Activated naive CD4-positive, alpha-beta T cell (primary cell): ENCODE measurements at places on chromosomes 12 and 14.

GRCh38 chr12:10719482-10719881 lies 3.6 kb downstream of the YBX3 start:
- no peak for DNase-seq

DNA sequence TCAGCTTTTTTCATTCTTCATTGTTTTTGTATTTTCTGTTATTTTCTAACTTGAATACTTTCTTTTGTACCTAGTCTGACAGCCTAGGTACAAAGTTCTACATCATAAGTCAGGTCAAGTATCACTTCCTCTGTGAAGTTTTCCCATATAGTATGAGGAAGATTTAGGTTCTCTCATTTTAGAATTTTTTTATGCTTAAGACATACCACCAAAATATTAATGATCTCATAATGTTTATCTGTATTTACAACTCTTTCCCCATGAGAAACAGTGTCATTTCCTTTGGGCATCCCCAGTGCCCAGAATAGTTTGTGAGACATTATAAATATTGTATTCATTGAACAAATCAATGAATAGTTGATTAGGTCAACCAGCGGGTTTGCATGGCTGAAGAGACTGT lies 3.1 kb upstream of the ATF7IP start:
- no peak for DNase-seq

- no peak for DNase-seq
Observed at GRCh38 chr14:68682166-68683103, 110.4 kb downstream of the ZFP36L1 start.

GRCh38 chr12:116918464-116918863 lies 7.7 kb downstream of the FBXW8 start:
- DNase-seq: no peak

GRCh38 chr12:91033251-91033650 lies 24.6 kb downstream of the KERA start:
- DNase-seq: no peak
